ENCODE measurements at places on chromosomes 13 and 19. TPM values are rescaled to one million over a fixed set of nuclear protein-coding genes. Genes with fewer than 3 reads are reported as not detected.

DNA sequence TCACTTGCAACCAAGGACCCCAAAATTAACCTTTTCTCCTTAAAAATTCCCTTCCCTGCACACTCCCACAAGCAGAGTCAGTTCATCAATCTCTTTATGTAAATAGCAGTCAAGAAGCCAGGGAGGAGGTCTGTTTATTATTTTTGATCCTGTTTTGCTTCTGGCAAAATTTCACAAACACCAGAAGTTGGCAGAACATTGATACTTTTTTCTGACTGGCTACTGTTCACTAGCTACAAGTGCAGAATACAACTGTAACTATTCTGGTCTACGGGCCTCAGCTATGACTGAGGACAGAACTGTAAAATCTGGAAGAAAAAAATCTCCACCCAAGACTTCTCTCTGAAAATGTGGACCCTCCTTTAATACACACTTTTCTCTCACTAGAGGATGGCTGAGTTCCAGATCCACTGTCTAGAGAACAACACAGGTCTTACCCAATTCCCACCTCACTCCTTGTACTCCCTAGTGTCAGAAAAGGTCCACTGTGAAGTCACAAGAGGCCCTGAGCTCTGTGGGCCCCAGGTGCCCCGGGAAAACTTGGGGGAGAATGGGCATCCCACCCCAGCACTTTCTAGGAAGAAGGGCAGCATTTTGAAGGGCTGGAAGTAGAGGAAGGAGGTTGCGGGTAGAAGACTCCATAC lies 14.5 kb downstream of the STARD13 start:
- DNase-seq = no peak

GRCh38 chr19:51361239-51361638 lies 4.9 kb downstream of the ETFB start:
- no peak for DNase-seq

GRCh38 chr19:40800997-40801377 lies 2.0 kb downstream of the EGLN2 start:
- no peak for DNase-seq

DNA sequence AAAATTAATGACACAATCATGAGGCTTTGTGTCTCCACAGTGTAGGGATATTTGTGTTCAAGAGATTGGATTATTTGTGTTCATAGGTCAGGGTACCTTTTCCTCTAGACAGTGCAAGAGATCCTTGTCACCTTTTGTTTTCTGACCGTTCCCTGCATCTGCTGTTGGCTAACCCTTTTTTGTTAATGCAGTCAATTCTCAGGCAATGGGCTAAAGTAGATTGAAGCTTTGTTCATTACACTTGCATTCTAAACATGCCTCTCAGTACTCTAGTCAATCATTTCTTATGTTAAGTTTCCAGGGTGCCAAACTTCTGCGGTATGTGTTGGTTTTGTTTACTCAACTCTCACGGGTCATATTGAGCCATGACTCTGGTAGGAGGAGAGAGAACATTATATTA lies 1.8 kb upstream of the MED4 start:
- no peak for DNase-seq

DNA sequence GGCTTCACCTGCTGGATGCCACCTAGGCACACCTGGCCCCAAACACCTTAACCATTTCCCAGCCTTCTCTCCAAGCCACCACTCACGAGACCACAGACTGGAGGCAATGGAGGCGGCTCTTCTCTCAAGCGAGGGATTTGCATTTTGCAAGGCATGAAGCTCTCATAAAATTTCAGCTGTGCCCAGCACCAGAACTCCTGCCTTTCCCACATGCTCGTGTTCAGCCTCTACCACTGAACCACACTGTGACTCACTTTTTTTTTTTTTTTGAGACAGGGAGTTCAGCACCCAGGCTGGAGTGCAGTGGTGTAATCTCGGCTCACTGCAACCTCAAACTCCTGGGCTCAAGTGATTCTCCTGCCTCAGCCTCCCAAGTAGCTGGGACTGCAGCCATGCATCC lies 10.6 kb downstream of the NANOS3 start:
- DNase-seq = peak; percentile 60

GRCh38 chr13:110414283-110414682 lies 107.2 kb downstream of the COL4A2 start:
- DNase-seq = no peak

GRCh38 chr13:94548382-94548781 lies 47.6 kb downstream of the TGDS start:
- no peak for DNase-seq

DNA sequence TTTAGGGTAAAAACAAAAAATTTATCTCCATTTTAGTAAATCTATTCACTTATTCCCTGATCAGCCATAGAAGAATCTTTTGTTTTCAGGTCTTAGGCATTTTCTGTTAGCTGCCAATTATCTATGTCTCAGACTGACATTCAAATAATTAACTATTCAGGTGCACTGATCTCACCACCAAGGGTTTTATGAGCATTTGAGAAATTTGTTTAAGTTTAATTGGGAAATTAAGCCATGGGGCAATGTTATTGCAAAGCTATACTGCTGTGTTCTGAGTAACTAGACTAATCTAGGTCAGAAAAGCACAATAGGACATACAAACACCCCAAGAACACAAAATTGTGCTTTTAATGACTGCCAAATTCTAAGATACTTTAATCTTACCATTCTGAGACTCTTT lies 210.7 kb upstream of the EDNRB start:
- DNase-seq = no peak

- DNase-seq = no peak
Measured at GRCh38 chr19:33050110-33050509, 14.6 kb downstream of the RHPN2 start.

DNA sequence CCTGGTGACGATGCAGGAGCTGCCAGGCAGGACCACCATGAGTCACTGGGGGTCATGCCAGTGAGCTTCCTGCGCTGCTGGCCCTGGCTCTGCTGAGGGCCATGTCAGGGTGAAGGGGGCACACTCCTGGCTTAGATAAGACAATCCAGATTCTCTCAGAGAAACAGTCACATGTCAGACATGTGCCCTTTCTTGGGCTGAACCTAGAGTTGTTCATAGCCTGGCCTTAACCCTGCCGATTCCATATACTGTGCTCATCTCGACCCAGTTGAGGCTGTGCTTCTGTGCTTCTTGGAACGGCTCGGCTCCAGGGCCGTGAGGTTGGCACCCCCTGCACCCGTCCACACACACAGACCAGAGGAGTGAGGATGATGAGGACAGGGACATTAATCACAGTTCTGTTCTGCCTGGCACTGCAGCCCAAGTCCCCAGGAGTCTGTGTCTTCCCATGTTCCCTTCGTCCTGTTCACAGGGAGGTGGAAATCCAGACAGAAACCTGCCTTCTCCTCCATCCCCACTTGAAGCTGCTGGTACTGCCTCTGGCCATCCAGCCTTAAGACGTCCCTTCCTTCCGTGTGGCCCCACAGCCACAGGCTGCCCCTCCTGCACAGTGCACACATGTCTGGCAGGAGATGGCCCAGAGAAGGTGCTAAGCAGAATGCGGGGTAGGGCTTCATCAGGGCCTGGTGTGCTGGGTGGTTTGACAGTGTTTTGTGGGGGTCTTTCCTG lies 50.0 kb downstream of the LYL1 start:
- DNase-seq = no peak

GRCh38 chr13:102878481-102878880 lies 32.6 kb downstream of the ERCC5 start:
- no peak for DNase-seq

DNA sequence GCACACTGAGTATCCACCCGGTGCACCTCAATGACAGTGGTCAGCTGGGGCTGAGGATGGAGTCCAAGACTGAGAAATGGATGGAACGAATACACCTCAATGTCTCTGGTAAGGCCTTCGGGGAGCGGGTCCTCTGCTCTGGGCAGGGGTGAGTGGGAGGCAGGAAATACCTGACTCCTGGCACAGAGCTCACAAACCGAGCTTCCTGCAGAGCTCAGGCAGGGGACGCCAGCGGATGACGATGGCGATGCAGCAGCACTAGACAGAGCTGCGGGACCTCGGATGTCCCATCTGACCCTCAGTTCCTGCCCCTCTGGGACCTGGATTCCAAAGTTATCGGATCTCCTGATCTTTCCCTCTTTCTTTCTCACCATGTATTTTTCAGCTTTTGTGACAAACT lies 3.8 kb downstream of the CD22 start:
- no peak for DNase-seq

GRCh38 chr19:17575871-17576757 lies 20.7 kb downstream of the COLGALT1 start:
- no peak for DNase-seq

- DNase-seq = peak; percentile 77
Measured at GRCh38 chr19:6232601-6233055, 47.1 kb downstream of the MLLT1 start.

DNA sequence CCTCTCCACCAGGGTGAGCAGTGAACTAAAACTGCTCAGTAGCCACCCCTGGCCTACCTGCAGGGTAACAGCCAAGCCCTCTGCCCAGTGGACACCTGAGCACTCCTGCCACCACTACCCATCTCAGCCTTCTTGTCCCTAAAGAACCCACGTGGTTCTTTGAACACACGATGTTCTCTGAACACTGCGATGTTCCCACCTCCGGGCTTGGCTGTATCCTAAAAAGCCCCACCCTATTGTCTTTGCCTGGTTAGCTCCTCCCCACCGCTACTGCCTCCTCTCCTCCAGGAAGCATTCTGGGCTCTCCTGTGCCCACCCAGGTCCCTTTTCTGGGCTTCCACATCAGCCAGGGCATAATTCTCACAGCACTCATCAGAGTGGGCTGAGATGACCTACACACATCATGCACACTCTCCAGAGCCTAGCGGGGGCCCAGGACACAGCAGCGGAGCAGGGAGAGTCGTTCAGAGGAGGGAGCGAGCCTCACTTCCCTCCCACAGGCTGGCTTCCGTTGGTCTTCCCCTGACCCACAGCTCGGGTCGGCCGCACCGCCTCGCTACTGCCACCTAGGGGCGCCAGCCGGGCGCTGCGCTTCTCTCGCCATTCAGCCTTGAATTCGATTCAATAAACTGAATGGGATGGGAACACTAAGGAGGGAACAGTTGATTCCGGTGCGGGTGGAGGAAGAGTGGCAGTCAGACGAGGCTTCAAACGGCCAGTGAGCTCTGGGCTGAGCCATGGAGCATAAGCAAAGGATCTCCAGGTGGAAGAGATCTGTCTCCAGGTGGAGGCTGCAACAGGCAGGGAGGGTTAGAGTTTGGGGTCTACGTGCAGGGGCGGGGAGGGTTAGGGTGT lies 3.2 kb downstream of the ELAVL1 start:
- peak; percentile 84 for DNase-seq

GRCh38 chr13:87131611-87132010 lies 539.6 kb upstream of the SLITRK5 start:
- no peak for DNase-seq

DNA sequence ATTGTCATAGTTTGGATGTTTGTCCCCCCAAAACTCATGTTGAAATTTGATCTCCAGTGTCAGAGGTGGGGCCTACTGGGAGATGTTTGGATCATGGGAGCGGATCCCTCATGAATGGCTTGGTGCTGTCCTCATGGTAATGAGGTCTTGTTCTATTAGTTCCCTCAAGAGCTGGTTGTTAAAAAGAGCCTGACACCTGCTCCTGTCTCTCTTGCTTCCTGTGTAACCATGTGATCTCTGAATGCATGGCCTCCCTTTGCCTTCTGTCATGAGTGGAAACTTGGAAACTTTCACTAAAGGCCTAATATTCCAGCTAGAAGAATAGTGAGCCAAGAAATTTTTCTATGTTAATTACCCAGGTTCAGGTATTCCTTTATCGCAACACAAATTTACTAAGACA lies 311.4 kb upstream of the ATXN8OS start:
- DNase-seq = no peak

DNA sequence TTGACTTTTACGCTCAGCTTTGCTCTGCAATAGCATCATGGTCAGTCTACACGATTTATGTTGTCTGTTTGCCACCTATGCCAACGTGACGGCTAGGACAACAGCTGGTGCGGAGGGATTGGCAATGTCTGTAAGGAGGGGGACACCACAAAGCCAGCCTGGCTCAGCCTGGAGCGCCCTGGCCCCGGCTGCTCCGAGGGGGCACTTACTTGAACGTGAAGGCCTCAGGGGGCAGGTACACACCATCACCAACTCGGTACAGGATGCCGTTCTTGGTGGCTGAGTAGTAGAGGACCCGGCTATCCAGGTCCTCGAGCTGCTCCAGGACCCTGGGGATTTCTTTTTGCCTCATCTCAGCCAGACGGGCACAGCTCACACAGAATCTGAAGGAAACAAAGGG lies 26.4 kb upstream of the EIF3G start:
- DNase-seq = no peak

DNA sequence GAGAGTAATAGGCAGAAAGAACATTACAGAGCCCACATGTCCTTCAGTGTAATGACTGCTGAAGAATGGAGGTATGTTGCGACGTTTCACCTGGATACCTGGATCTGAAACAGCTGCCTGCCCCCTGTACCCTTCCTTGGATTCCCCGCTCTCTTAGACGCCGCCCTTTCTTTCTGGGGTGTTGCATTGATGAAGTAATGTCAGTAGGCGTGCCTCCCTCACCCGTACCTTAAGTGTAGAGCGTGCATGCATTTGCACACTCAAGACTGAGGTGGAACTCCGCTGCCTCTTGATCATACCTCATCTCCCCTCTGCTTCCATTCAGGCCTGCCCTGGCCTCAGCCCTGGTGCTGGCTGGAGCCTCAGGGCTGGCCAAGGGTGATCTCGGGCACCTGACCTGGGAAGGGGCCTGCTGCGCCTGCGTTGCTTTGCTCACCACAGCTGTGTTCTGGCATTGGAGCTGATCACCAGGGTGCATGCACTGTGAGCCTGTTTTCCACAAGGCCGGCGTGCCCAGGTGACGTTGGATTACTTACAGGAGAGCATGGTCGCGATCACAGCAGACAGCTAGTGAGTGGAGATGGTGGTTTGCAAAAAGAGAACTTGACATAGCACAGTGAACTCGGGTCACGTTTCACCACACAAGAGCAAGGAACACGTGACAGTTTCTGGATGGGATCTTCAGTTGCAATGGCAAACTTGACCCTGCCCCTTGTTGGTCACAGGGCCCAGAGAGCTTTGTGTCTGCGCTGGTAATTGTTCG lies 99.0 kb downstream of the ARHGEF7 start:
- DNase-seq = no peak

- no peak for DNase-seq
Measured at GRCh38 chr19:19538785-19539166, 711 bp downstream of the CILP2 start.

PSG7 gene
- not detected for total RNA-seq

DLEU7 gene
- not detected for total RNA-seq

PEG3 gene
- not detected for total RNA-seq

LILRA5 gene
- total RNA-seq = not detected

HTR2A gene
- total RNA-seq = not detected

ZNF43 gene
- total RNA-seq = 3.0 TPM

FCGBP gene
- total RNA-seq = 0.26 TPM

GAPDHS gene
- total RNA-seq = not detected

SPIB gene
- total RNA-seq = 0.43 TPM

Data from HT1080 (cell line).